Activated CD8-positive, alpha-beta T cell treated with anti-CD3 and anti-CD28 coated beads, Interleukin-2, amount 10 ng/mL, durations not matched to agents 7 days and 5 days (primary cell): ENCODE measurements at places on chromosomes 6 and 20. TPM values are rescaled to one million over a fixed set of nuclear protein-coding genes. Genes with fewer than 3 reads are reported as not detected.

The KIFC1 gene
- 175 TPM for total RNA-seq

- H3K4me3 ChIP-seq, result no peak overlapping the region
- H3K36me3 ChIP-seq, result no peaks in the 10 kb centered on the region
- no peak overlapping the region for H3K27ac ChIP-seq
- DNase-seq, result peak; percentile 38
- no peaks in the 10 kb centered on the region for H3K4me1 ChIP-seq
Observed at GRCh38 chr6:11700118-11700718, 78.4 kb downstream of the ADTRP start.

- no peaks in the 10 kb centered on the region for H3K36me3 ChIP-seq
- no peak for DNase-seq
- H3K27ac ChIP-seq, result no peak overlapping the region
- no peak overlapping the region for H3K4me3 ChIP-seq
Observed at GRCh38 chr6:105839266-105839665, 246.9 kb upstream of the PRDM1 start.

DNA sequence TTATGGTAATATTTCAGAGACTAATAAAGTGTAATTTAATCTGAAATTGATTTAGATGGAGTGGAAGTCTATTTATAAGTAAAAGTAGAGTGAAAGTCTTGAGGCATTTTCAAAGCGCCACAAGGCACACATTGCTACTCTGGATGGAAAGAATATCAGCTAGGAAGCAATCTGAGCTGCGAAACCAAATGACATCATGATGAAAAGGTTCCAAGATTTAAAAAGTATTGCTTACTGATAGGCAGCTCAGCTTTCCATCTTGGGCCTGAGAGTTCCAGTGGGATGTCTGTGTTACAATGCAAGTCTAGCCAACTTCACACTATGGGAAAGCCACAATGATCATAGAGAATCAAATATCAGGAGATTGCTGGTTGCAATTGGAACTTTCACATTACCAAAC is 126.9 kb upstream of the VGLL2 start:
- H3K4me3 ChIP-seq, result no peak overlapping the region
- DNase-seq, result no peak
- no peaks in the 10 kb centered on the region for H3K27me3 ChIP-seq
- H3K27ac ChIP-seq, result no peak overlapping the region
- no peaks in the 10 kb centered on the region for H3K4me1 ChIP-seq

The C6orf141 gene
- total RNA-seq, result 0.26 TPM

The LY6G6F gene
- total RNA-seq, result not detected

DNA sequence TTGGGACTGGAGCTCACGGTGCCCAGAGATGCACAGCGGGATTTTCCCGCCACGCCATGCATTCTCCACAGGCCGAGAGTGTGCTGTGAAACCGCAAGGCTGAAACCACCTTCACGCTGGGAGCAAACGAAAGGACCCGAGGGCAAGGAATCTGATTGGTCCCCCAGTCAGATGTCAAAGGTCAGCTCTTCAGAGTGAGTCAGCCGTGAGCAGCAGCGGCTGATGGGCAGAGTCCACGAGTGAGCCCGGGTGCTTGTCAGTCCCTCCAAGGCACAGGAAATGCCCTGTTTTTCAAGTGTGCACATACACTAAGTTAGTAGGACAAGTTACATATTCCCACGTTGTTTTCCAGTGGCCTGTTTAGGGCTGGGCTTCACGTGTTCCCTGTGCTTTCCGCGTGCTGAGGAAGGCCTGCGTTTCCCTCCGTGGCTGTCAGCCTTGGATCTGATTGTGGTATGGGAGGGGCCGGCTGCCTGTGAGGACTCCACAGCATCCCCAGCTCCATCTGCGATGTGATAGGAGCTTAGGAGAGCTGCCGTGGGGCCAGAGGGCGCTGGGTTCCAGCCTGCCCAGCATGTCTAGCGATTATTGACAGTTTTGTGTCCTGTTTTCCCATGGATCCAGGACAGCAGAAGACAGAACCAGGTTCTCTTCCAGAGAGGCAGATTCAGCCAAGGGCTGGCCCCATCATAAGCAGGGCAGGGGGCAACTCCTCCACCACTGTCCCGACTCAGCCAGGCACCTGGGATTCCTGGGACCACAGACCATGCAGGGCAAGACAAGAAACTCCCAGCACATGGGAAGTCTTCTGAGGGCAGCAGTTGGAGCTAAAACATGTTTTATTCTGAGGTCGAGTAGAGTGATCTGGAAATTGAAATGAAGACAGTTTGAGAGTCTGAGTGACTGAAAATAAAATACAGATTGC is 38.2 kb upstream of the FRMD1 start:
- H3K36me3 ChIP-seq, result no peaks in the 10 kb centered on the region
- H3K27me3 ChIP-seq, result no peaks in the 10 kb centered on the region
- H3K4me3 ChIP-seq, result no peak overlapping the region
- no peaks in the 10 kb centered on the region for H3K4me1 ChIP-seq
- DNase-seq, result no peak

DNA sequence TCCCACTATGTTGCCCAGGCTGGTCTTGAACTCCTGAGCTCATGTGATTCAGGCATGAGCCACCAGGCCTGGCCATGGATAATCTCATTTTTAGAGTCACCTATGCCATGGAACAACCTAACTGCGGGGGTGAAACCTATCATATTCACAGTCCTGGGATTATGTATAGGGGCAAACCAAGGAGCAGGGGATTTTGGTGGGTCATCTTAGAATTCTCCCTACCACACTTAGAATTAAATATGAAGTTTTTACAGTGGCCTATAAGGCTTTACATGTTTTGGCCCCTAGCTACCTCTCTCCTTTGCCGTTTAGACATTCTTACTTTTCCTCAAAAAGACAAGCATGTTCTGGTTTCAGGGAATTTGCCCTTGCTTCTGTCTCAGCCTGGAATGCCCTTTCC is 20.6 kb upstream of the VEGFA start:
- no peak for DNase-seq
- H3K4me1 ChIP-seq, result no peaks in the 10 kb centered on the region
- no peak overlapping the region for H3K4me3 ChIP-seq
